H1 (cell line): ENCODE measurements at places on chromosomes 11 and 22. TPM values are rescaled to one million over a fixed set of nuclear protein-coding genes. Genes with fewer than 3 reads are reported as not detected.

The GPHA2 gene
- 0.97 and 1.5 TPM in 2 replicates for total RNA-seq

The TSPAN32 gene
- total RNA-seq = not detected in 2 replicates

DNA sequence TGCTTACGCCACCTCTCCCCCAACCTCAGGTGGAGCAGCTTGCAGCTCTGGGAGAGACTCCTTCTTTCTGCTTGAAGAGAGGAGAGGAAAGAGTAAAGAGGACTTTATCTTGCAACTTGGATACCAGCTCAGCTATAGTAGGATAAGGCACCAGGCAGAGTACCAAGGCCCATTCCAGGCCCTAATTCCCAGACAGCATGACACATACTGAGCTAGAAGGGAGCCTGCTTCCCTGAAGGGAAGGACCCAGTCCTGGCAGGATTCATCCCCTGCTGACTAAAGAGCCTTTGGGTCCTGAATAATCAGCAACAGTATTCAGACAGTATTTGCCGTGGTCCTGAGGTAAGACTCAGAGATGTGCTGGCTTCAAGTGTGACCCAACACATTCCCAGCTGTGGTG is 41.4 kb downstream of the PPME1 start:
- H3K4me1 ChIP-seq = no peaks in the 10 kb centered on the region; the same call in 1 of the 2 replicates
- no peaks in the 10 kb centered on the region for H3K27me3 ChIP-seq
- DNase-seq = no peak
- H3K4me3 ChIP-seq = no peak overlapping the region
- no peaks in the 10 kb centered on the region for H3K36me3 ChIP-seq

GRCh38 chr11:134139303-134139872 is 70.5 kb downstream of the JAM3 start:
- no peak overlapping the region for H3K27ac ChIP-seq
- H3K36me3 ChIP-seq = 0 out of 2 replicates have a peak, but pooled peaks cover 2% of the 10 kb centered on the region
- H3K4me1 ChIP-seq = no peaks in the 10 kb centered on the region
- H3K4me3 ChIP-seq = no peak overlapping the region

DNA sequence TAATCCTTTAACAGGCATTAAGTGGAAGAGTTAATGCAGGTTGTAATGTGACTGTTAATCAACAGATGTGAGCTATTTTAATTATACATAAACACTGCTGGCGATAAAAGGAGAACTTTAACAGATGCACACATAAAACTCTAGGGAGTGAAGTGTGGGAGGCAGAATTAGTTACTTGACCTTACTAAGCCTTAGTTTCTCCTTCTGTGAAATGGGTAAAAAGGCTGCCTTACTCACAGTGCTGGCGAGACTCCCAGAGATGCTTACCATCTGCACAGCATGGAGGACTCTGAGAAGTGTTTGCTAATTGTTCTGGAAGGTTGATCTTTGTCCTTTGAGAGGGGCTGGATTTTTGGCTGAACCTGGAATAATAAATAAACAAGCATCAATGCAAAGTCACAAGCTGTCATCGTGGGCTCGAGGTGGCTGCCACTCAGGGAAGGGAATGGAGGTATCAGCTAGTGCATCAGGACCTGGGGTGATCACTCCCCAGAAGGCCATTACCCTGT is 58.6 kb upstream of the MPEG1 start:
- H3K4me3 ChIP-seq = no peak overlapping the region
- H3K27ac ChIP-seq = no peak overlapping the region
- no peaks in the 10 kb centered on the region for H3K27me3 ChIP-seq
- no peaks in the 10 kb centered on the region for H3K36me3 ChIP-seq
- H3K4me1 ChIP-seq = no peaks in the 10 kb centered on the region

GRCh38 chr11:111047374-111047773 is 198.2 kb upstream of the POU2AF2 start:
- H3K4me1 ChIP-seq = 0 out of 2 replicates have a peak, but pooled peaks cover 3% of the 10 kb centered on the region
- no peak overlapping the region for H3K27ac ChIP-seq
- H3K27me3 ChIP-seq = no peaks in the 10 kb centered on the region
- no peaks in the 10 kb centered on the region for H3K36me3 ChIP-seq

GRCh38 chr11:74427384-74427886 is 29.2 kb upstream of the PGM2L1 start:
- H3K4me1 ChIP-seq = no peaks in the 10 kb centered on the region
- no peaks in the 10 kb centered on the region for H3K27me3 ChIP-seq
- no peak for DNase-seq
- no peak overlapping the region for H3K27ac ChIP-seq
- H3K4me3 ChIP-seq = no peak overlapping the region

DNA sequence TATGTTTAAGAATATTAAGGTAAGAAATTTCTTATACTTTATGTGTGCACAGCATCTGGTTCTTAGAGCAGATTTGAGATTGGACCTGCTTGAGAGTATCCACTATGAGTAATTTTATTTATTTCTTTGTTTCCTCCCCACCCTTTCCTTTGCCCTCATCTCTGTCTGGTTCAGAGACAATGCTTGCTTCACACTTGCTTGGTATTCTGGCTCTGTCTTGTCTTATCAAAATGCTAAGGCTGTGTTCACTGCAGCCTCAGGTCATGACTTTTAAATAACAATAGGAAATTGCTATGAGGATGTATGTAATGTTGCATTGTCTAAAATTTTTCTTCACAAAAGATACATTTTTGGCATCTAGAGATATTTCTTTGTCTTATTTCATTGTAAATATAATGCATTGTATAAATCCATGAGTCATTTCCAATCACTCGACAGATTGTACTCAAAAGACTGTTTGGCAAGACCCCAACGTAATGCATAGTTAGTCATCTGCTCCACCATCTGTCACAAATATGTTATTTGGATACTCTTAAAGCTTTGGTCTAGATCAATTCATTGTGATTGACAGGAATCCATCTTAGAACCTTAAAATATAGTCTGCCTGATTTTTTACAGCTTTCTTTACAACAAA is 395.7 kb downstream of the AASDHPPT start:
- no peak for DNase-seq
- H3K27ac ChIP-seq = no peak overlapping the region
- H3K4me1 ChIP-seq = no peaks in the 10 kb centered on the region
- no peaks in the 10 kb centered on the region for H3K27me3 ChIP-seq

GRCh38 chr11:79406376-79406775 is 34.5 kb downstream of the TENM4 start:
- no peaks in the 10 kb centered on the region for H3K36me3 ChIP-seq
- no peak overlapping the region for H3K4me3 ChIP-seq
- no peak for DNase-seq
- no peaks in the 10 kb centered on the region for H3K4me1 ChIP-seq

DNA sequence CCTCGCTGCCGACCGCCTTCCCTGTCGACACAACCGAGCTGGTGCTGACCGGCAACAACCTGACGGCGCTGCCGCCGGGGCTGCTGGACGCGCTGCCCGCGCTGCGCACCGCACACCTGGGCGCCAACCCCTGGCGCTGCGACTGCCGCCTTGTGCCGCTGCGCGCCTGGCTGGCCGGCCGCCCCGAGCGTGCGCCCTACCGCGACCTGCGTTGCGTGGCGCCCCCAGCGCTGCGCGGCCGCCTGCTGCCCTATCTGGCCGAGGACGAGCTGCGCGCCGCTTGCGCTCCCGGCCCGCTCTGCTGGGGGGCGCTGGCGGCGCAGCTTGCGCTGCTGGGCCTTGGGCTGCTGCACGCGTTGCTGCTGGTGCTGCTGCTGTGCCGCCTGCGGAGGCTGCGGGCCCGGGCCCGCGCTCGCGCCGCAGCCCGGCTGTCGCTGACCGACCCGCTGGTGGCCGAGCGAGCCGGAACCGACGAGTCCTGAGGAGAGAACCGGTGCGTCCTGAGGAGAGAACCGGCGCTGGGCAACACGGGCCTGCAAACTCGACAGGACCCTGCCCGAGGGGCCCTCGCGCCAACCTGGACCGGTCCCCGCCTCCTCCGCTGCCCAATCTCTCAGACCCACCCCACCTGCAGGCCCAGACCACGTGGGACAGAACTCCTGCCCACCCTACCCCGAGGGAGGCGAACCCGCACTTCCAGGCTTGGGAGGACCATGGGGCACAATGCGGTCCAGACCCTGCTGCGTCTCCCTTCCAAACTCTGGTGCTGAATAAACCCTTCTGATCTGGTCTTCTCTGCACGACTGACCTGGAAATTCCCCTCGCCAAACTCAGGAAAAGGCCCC is 866 bp downstream of the GP1BB start:
- H3K36me3 ChIP-seq = no peaks in the 10 kb centered on the region
- no peak for DNase-seq
- H3K27ac ChIP-seq = no peak overlapping the region

- H3K27me3 ChIP-seq = no peaks in the 10 kb centered on the region
- DNase-seq = no peak
- no peak overlapping the region for H3K4me3 ChIP-seq
- H3K27ac ChIP-seq = no peak overlapping the region
- H3K36me3 ChIP-seq = no peaks in the 10 kb centered on the region
Measured at GRCh38 chr11:32139896-32140520, 49.1 kb downstream of the RCN1 start.

DNA sequence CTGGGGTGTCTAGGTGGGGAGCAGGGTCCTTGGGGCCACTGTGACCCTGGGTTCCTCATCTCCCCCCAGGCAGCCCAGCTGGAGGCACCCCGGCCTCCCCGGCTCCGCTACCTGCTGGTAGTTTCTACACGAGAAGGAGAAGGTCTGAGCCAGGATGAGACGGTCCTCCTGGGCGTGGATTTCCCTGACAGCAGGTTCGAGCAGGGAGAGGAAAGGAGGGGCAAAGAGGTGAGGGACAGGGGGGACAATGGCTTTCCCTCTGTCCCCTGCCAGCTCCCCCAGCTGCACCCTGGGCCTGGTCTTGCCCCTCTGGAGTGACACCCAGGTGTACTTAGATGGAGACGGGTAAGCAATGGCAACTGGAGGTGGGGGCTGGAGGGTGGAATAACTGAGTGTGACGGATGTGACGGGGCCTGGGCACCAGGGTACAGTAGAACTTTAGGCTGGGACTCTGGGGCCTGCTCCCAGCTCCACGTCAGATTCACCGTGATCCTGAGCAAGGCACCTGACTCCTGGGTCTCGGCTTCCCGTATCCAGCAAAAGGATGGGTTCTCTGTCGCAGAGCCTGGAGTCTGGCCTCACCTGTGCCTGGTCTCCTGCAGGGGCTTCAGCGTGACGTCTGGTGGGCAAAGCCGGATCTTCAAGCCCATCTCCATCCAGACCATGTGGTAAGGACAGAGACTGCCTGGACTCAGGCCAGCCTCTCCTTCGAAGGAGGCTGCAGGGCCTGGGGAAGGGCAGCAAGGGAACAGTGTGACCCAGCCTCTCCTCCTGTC is 3.6 kb downstream of the SSH3 start:
- no peaks in the 10 kb centered on the region for H3K27me3 ChIP-seq
- H3K4me3 ChIP-seq = no peak overlapping the region
- DNase-seq = no peak
- no peak overlapping the region for H3K27ac ChIP-seq
- peaks cover 12% of the 10 kb centered on the region; the same call in 1 of the 2 replicates for H3K4me1 ChIP-seq
- H3K36me3 ChIP-seq = no peaks in the 10 kb centered on the region

GRCh38 chr11:68549789-68550484 is 89.4 kb downstream of the PPP6R3 start:
- no peak for DNase-seq
- no peaks in the 10 kb centered on the region; the same call in 1 of the 2 replicates for H3K4me1 ChIP-seq
- peaks cover 7% of the 10 kb centered on the region for H3K36me3 ChIP-seq
- no peaks in the 10 kb centered on the region for H3K27me3 ChIP-seq
- H3K4me3 ChIP-seq = no peak overlapping the region
- no peak overlapping the region for H3K27ac ChIP-seq

- no peak overlapping the region for H3K27ac ChIP-seq
- no peaks in the 10 kb centered on the region for H3K36me3 ChIP-seq
- H3K4me1 ChIP-seq = no peaks in the 10 kb centered on the region
- H3K4me3 ChIP-seq = no peak overlapping the region
- H3K27me3 ChIP-seq = no peaks in the 10 kb centered on the region
Measured at GRCh38 chr11:102600666-102601065, 24.5 kb downstream of the MMP20 start.

DNA sequence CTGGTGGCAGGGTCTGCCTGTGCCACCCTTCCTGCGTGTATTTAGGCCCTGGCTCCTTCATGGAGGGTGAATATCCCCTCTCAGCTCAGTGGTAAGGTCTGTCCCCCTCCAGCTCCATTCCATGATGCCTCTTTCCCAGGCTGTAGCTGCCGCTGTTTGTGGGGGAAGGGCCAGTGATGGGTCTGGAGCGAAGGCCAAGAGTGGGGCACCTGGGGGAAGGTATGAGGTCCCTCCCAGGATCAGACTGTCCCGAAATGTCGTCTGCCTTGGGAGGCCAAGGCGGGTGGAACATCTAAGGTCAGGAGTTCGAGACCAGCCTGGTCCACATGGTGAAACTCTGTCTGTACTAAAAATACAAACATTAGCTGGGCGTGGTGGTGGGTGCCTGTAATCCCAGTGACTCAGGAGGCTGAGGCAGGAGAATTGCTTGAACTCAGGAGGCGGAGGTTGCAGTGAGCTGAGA is 1.1 kb downstream of the CD151 start:
- peaks cover 9% of the 10 kb centered on the region; the same call in 1 of the 2 replicates for H3K36me3 ChIP-seq
- H3K4me3 ChIP-seq = peak overlapping the region; percentile 76
- DNase-seq = no peak

DNA sequence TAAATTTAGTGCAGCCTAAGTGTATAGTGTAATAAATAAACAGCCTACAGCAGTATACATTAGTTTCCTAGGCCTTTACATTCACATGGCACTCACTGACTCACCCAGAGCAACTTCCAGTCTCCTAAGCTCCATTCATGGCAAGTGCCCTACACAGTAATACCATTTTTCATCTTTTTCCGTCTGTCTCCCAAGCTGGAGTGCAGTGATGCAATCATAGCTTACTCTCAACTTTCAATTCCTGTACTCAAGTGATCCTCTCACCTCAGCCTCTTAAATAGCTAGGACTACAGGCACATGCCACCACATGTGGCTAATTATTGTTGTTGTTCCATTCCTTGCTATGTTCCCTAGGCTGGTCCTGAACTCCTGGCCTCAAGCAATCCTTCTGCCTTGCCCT is 54.4 kb downstream of the FCHSD2 start:
- no peaks in the 10 kb centered on the region for H3K36me3 ChIP-seq
- H3K27ac ChIP-seq = no peak overlapping the region
- H3K4me1 ChIP-seq = no peaks in the 10 kb centered on the region
- no peak overlapping the region for H3K4me3 ChIP-seq
- H3K27me3 ChIP-seq = no peaks in the 10 kb centered on the region

DNA sequence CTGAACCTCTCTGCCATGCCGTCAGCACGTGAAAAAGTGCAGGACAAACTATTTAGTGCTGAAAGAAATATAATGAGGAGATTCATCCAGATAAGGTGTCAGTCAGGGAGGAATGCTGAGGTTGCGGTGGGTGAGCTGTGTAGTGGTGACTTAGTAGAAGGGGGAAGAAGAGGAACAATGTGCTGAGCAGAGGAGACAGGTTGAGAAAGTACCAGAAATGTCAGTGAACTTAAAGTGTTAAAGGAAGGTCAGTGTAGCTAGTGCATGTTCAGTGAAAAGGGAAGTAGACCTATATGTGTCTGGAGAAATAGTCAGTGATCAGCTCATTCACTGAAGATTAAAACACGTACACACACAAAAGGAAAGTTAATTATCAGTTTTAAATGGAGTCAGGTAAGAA is 237.6 kb upstream of the CCDC179 start:
- no peaks in the 10 kb centered on the region for H3K27me3 ChIP-seq
- DNase-seq = no peak
- no peak overlapping the region for H3K4me3 ChIP-seq
- H3K36me3 ChIP-seq = no peaks in the 10 kb centered on the region
- H3K27ac ChIP-seq = no peak overlapping the region
- no peaks in the 10 kb centered on the region for H3K4me1 ChIP-seq

- peaks cover 3% of the 10 kb centered on the region for H3K4me1 ChIP-seq
- no peaks in the 10 kb centered on the region for H3K36me3 ChIP-seq
- no peaks in the 10 kb centered on the region for H3K27me3 ChIP-seq
- H3K4me3 ChIP-seq = no peak overlapping the region
Measured at GRCh38 chr11:4459500-4459899, 10.4 kb downstream of the OR52K2 start.
